ENCODE measurements at places on chromosomes 3 and 15.

DNA sequence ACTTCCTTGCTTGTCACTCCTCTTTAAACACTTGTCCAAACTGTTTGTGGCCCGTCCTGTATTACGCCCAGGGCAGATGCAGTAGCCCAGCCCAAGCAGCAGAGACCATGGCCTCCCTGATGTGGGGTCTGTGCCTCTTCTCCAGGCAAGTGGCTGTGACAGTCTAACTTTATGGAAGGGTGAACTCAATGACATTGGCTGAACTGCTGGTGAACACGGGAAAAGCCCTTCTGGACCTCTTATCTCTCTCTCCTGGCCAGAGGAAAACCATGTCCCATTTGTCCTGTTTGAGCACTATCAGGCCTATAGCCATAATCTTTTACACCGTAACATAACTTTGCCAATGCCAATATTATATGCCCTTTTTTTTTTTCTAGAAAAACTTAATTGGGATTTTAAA lies 67.6 kb downstream of the SMAD3 start:
- no peak for DNase-seq

DNA sequence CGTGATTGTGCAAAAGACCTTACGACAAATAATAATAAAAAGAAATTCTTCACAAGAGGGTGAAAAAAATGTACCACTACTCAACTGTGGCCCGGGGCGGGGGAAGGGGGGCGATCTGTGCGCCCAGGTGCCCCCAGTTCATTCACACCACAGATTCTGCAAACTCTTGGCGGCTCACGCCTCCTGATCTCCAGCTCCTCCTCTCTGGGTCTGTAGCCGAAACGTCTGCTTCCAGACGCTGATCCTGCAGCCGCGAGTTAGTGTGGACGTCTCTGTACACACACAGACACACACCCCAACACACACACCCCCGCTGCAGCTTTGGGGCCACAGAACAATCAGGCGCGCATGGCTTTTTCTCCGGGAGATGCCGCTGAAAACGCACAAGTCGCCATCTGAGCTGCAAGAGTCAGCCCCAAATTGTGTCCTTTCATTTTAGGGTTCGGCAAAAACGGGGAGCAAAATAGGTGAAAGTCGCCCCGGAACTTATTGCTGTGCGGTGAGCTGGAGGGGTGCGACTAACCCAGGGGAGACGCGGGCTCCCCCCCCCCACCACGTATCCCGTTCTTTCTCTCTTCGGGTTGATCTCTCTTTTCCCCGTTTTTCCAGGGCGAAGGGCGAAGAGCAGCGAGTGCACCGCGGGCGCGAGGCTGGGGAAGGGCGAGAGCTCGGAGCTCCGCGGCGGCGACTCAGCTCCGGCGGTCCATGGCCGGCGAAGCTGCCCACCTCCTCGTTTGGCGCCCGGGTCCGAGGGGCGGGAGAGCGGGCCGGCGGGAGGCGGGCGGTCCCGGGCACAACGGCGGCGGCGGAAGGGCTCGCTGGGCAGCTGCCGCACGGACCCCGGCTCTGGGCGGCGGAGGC lies 505 bp upstream of the WNT5A start:
- no peak for DNase-seq

DNA sequence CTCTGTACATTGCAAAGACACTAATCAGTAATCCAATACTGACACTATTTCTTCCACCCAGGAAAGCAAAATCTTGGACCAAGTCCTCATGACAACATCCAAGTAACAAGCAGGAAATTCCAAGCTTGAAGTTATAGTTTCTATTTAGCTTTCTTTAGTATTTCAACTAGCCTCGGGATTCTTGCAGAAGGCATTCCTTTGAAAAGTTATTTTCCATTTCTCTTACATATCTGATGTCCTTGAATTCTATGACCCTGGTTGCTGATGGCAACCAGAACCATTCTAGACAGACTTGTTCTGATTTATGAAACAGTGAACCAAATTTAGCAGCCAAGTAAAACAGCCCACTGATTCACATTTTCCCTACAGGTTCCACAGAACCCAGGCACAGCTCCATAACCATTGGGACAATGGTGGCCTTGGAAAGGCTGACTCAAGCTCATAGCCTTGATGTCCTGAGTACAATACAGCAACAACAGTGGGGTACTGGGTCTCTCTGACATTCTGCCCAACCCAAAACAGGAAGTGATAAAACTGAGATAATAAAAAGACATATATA lies 26.5 kb downstream of the P3H2 start:
- no peak for DNase-seq

GRCh38 chr3:69531576-69532546 lies 146.0 kb upstream of the FRMD4B start:
- no peak for DNase-seq

DNA sequence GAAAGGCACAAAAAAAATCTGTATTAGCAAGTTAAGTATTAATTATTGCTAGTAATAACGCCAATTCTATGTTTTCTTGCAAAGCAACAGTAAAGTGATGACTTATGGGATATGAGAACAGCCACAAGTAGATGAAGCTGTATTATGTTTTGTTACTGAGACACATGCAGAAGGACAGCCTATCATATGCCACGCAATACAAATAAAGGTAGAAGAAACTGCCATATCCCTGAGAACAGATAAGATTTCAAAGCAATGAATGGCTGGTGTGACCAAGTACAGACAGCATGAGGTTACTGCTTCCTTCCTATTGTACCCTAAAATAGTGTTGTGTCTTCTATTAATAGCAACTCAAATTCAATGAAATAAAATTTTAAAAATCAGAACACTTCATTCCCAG lies 26.7 kb downstream of the STAG1 start:
- no peak for DNase-seq

DNA sequence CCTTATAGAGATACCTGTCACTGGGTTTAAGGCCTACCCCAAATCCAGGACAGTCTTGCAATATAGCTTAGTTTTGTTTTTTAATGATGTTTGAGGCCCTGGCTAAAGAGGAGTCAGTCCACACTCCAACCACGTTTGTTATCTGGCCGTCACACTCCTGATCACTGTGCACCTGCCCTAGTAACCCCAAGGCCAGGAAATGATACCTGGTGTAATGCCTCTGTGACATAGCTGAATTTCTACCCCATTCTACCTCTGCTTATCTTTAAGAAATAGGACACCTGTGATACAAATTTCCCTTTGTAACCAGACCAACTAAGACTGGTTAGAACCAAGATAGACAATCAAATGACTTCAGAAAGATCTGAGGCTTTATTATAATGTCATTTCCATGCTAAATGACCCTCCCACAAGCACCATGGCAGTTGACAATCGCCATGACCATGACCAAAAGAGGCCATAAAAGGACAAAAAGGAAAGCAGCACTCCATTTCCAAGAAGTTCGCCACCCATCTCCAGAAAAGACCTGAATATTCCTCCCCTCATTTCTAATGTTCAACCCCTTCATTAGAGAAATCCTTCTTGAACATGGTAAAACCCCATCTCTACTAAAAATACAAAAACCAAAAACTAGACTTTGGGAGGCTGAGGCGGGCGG lies 4.8 kb upstream of the RTP3 start:
- no peak for DNase-seq

DNA sequence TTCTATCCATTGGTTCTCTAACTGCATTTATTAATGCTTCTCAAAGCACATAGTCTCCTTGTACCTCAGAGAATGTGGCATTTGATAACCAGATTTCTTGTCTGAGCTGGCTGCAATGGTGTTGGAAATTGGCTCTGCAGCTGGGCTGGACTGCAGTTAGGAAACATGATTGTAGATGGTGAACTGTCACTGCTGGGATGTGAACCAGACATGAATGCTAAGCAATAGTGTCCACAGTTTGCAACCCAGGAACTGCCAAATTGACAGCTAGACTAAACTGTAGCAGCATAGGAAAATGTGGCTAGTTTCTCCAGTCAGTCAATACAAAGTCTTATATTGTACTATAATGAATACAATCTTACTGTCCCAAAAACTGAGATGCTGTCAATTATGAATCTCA lies 656.6 kb upstream of the GOLIM4 start:
- DNase-seq, result no peak

DNA sequence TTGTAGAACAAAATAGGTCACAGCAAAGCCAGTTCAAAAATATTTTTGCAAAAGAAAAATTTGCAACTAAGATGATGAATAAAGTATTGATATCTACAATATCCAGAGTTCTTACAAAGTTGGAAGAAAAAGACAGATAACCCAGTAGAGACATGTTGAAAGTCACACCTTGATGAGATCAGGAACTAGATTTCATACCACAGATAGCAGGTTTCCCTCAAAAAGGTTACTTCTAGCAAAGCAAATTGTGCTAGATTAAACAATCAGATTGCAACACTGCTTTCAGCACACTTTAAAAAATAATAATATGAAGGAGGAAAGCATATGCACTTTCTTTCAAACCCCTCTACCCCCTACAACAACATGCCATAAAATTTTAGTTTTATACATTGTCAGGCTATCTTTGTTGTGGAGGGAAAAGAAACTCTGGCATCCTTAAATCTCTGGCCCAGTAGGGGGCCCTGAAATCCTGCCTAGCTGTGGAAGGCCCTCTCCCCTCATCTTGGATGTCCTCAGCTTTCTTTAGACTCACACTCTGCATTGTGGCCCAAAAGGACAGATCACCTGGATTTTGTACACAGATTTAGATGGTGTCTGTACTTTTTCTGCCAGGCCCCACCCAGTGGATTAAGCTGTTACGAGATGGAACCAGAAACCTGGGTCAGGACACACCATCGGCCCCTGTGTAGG lies 50.9 kb downstream of the CCR3 start:
- DNase-seq, result no peak
